ENCODE measurements at places on chromosomes 7 and 10.

GRCh38 chr10:33913194-33913593 lies 578.7 kb upstream of the NRP1 start:
- no peak for DNase-seq
- no peak overlapping the region for H3K4me3 ChIP-seq
- H3K4me1 ChIP-seq, result no peaks in the 10 kb centered on the region
- H3K27me3 ChIP-seq, result peaks cover 37% of the 10 kb centered on the region
- peaks cover 3% of the 10 kb centered on the region for H3K36me3 ChIP-seq
- no peak overlapping the region for H3K27ac ChIP-seq

DNA sequence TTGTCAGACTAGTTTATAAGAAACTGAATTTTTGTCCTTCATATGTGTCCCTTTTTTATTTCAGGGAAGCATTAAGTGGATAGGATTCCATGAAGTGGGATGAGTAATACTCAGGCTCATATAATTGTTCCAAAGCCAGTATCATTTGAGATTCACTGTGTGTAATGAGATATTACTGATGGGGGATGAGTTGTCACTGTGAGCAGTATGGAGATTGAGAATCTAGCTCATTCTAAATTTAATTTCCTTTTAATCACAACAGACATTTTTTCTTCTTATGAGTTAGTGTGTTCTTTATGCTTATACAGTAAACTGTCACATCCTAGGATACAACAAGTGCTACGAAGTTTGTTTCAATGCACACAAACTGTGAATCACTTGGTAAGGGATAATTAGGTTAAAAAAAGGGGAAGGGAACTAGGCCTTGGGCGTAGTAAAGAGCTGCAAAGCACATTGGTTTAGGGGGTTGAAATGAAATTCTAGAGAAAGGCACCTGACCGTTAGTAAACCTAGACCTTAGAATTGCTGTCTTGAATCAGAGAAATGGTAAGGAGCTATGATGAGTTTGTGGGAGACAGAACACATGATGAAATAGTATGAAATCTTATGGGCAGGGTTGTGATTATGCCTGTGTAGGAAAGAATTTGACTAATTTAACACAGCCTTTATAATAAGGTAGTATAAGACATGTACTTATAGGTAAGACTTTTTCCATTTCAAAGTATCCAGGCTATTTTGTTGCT lies 153.4 kb downstream of the MLLT10 start:
- DNase-seq, result no peak
- no peak overlapping the region for H3K4me3 ChIP-seq
- H3K36me3 ChIP-seq, result peaks cover 11% of the 10 kb centered on the region

GRCh38 chr10:28600056-28600455 lies 67.1 kb downstream of the WAC start:
- DNase-seq, result no peak
- H3K4me1 ChIP-seq, result peaks cover 48% of the 10 kb centered on the region
- peaks cover 18% of the 10 kb centered on the region for H3K36me3 ChIP-seq
- no peak overlapping the region for H3K27ac ChIP-seq
- no peak overlapping the region for H3K4me3 ChIP-seq

DNA sequence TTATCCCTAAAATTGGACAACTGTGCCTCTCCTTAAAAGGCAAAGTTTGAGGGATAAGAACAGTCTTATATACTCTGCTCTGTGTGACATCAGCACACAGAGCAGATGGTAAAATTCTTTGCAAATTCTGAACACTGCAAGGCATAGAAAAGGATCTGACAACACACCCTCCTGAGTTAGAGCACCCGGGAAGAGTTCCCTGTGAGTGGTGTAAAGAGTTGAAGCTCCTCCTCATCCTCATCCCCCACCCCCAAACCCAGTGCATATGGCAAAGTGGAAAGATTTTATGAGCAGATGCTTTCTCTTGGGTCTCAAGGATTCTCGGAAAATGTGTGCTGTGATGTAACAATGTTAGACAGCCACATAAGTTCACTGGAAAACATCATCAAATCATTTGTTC lies 40.0 kb upstream of the DGKI start:
- no peak overlapping the region for H3K4me3 ChIP-seq
- peaks cover 2% of the 10 kb centered on the region for H3K4me1 ChIP-seq
- H3K27me3 ChIP-seq, result no peaks in the 10 kb centered on the region
- no peak for DNase-seq

- H3K36me3 ChIP-seq, result peaks cover 6% of the 10 kb centered on the region
- no peaks in the 10 kb centered on the region for H3K27me3 ChIP-seq
- peak overlapping the region; percentile 100 for H3K27ac ChIP-seq
- DNase-seq, result no peak
- peaks cover 76% of the 10 kb centered on the region for H3K4me1 ChIP-seq
These were observed 46.7 kb downstream of the FAM53B start for GRCh38 chr10:124697443-124697836.

DNA sequence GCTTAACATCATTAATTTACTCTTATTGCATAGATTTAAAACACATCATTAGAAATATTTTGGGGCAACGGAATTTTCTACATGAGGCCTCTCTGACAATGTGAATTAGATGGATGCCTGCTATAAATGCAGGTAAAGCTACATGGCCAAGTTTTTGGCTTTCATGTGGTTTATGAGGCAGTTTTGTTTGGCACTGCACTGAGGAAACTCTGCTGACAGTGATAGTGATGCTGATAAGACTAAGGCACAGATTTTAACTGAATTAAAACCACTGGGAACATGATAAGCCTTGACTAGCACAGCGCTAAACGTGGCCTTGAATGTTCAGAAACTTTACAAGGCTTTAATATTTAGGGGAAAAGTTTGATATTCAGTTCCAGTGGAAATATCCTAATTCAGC lies 114.3 kb upstream of the NOBOX start:
- DNase-seq, result no peak
- H3K4me3 ChIP-seq, result no peak overlapping the region
- H3K36me3 ChIP-seq, result peaks cover 2% of the 10 kb centered on the region
- H3K27ac ChIP-seq, result no peak overlapping the region
- H3K27me3 ChIP-seq, result no peaks in the 10 kb centered on the region

DNA sequence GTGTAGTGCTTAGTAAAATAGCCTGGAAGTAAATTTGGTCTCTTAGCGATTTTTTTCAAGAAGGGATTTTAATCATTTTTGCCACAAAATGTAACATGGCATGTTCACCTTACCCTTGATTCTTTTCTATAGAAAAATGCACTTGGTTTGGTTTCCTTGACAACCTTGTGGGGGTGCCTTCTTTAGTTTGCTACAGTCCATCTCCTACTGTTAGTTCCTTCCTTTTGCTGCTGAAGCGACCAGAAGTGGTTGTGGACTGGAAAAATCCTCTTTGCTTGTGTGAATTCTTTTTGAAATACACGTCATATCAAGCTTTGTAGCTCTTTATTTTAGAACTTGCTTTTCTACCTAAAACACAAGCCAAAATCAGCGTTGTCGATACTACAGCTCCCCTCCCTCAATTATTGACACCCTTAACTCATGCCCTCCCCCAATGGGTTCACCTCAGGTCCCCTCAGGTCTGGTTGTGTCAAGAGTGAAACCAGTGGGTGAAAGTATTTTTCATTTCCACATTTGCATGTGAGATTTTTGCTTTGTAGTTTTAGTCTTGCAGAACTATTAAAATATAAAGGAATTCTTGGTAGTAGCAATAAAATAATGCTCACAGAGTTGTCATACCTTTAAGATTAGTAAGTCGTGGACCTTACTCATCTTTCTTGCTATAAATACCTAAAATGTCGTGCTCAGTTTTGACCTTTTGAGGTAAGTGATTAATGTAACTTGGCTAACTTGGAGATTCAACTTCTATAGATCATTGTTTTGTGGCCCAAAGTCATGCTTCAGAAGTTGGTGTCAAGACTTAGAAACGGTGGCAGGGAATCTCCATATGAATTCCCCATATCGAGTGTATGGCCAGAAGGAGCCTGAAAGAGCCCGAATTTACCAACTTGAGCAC lies 1.5 kb downstream of the ACTR3B start:
- H3K4me1 ChIP-seq, result peaks cover 10% of the 10 kb centered on the region
- H3K36me3 ChIP-seq, result no peaks in the 10 kb centered on the region
- H3K4me3 ChIP-seq, result peak overlapping the region; percentile 88

DNA sequence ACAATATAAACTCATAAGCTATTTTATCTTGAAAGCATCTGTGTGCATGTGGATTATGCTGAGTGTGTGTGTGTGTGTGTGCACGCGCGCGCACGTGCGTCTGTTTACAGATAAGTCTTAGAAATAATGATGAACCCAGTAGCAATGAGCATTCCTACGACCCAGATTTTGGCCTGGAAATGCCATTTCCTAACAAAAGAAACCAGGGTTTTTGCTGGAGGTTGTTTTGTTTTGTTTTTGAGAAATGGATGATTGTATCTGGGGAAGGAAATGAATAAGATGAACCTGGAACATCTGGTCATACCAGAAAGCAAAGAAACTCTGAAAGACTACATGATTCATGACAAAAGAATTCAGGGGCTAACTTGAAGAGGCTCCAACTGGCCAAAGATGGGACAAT lies 22.1 kb upstream of the LMOD2 start:
- no peak for DNase-seq
- no peaks in the 10 kb centered on the region for H3K4me1 ChIP-seq
- peaks cover 23% of the 10 kb centered on the region for H3K27me3 ChIP-seq
- H3K27ac ChIP-seq, result no peak overlapping the region

DNA sequence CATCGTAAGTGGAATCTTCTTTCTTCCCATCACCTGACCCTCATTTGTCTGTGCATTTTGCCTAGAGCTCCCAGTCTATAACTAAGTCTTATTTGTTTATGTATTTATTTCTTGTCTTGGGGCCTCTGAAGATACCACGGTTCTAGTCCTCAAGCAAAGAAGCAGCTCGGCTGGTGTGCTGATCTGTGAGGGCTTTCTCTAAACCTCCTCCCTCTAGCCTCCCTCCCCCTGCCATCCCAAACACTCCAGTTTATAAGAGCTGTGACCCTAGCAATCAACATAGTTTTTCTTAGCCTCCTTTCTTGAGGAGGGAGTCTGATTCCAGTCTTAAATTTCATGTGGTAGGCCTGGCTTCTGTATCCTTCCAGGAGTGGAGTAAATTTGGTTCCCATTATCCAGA lies 15.7 kb upstream of the NDUFA5 start:
- peaks cover 8% of the 10 kb centered on the region for H3K27me3 ChIP-seq
- H3K4me1 ChIP-seq, result peaks cover 3% of the 10 kb centered on the region
- H3K27ac ChIP-seq, result no peak overlapping the region
- no peak for DNase-seq
- H3K36me3 ChIP-seq, result peaks cover 2% of the 10 kb centered on the region
- no peak overlapping the region for H3K4me3 ChIP-seq

DNA sequence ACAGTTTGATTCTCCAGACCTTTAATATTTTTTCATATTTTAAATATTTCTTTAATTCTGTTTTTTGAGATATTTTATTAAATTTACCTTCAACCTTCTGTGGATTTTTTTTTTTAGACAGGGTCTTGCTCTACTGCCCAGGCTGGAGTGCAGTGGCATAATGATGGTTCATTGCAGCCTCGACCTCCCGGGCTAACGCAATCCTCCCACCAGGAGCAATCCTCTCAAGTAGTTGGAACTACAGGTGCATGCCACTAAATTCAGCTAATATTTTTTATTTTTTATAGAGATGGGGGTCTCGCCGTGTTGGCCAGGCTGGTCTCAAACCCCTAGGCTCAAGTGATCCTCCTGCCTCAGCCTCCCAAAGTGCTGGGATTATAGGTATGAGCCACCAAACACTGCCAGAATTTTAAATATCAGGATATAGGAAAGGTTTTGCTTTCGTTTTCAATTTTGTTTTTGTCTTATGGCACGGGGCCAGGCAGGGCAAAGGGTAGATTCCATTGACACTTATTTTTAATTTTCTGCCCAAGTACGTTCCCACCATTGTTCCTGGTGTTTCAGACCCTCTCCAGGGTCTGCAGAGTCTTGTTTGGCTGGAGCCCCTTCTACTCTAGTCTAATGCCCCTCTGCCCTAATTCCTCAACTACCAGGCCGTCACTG lies 1.2 kb downstream of the TACC2 start:
- no peak overlapping the region for H3K27ac ChIP-seq
- DNase-seq, result no peak
- no peaks in the 10 kb centered on the region for H3K4me1 ChIP-seq
- H3K27me3 ChIP-seq, result peaks cover 29% of the 10 kb centered on the region

DNA sequence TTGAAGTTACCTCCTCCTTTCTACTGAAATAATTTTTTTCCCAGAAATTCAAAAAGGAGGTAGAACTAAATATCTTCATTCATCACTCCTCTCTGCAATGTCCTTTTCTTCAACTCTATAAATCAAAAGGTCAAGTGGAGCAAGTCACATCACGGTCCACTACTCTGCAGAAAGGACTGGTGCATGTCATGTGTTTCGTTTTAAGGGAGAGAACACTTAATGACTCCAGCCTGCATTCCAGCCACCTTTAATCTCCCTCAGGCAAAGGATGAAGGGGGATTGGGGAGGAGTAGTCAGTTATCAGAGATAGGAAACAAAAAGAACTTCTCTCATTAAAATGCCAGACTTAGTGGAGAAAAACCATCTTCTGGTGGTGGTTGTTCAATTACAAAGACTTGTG lies 78.9 kb downstream of the ANK3 start:
- H3K4me1 ChIP-seq, result peaks cover 13% of the 10 kb centered on the region
- no peak for DNase-seq
- H3K4me3 ChIP-seq, result no peak overlapping the region
- H3K27ac ChIP-seq, result no peak overlapping the region

Measured in T-helper 17 cell (primary cell).